Epithelial cell of esophagus (primary cell): ENCODE measurements at places on chromosomes 2 and 18.

- DNase-seq = no peak
Observed at GRCh38 chr2:3463186-3463835, 56.0 kb downstream of the ADI1 start.

DNA sequence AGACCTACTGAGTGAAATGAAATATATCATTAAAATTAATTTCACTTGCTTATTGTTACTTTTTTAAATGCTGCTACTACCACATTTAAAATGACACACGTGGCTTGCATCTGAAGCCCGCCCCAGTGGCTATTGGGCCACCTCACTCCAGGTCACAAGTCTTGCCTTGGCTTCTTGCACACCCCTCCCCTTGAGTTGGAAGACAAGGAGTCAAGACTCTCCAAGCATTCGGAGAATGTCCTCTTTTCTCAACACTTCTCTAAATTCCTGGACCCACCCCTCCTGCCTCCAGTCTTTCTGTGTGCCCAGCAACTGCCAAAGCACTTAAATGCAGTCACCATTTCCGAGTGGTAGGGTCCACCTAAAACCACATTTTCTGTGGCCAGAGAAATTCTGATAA lies 73.4 kb downstream of the ZBTB7C start:
- DNase-seq = no peak

DNA sequence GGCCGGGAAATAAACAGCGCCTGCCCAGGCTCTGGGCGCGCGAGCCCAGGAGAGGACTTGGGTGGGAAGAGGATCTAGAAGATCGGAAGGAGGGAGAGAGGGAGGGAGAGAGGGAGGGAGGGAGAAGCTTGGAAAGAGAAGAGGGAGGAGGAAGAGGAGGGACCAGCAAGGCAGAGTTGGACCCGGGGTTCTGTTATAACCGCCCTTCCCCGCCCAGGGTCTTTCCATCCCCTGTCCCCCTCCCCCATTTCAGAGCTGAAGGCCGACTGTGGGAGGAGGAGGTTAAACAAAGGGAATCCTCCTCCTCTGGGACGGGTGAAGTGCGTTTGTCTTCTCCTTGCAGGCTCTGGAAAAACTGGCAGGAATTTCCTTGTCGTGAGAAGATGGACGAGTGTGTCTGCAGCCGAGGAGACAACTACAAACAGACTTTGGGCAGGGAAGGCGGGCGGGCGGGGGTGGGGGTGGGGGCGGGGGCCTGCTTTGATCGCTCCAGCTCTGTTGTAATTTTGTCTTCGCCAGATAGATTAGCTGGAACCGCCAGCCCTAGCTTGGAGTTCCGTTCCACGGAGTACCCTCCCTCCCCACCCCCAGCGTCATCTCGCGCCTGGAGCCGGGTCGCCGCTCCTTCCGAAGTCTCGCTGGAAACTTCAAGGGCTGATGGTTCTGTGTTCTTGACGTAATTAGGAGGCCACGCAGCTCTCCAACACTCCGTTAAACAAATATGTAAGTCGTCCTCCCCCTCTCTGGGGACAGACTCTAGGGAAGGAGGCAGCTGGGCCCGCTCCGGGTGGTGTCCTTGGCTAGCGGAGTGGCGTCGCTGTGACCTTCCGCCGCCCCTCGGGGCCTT lies 6.4 kb upstream of the SP9 start:
- DNase-seq = no peak

DNA sequence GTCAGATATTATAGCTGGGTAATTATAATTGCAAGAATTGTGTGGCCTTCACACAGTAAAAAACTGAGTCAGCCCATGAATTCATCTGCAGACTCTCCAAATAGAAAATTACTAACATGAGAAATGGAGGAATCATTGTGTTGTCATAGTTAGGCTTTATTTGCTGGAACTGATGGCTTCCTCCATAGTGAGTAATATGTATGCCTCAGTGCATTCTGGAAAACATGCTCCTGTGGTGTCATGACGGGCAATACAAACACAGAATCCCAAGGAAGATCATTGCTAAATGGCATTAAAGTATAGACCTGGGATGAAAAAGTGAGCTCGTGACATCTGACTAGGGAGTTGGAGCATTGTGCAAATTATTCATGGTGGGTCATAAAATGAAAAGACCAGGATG lies 23.6 kb upstream of the NMS start:
- peak; percentile 17 for DNase-seq

DNA sequence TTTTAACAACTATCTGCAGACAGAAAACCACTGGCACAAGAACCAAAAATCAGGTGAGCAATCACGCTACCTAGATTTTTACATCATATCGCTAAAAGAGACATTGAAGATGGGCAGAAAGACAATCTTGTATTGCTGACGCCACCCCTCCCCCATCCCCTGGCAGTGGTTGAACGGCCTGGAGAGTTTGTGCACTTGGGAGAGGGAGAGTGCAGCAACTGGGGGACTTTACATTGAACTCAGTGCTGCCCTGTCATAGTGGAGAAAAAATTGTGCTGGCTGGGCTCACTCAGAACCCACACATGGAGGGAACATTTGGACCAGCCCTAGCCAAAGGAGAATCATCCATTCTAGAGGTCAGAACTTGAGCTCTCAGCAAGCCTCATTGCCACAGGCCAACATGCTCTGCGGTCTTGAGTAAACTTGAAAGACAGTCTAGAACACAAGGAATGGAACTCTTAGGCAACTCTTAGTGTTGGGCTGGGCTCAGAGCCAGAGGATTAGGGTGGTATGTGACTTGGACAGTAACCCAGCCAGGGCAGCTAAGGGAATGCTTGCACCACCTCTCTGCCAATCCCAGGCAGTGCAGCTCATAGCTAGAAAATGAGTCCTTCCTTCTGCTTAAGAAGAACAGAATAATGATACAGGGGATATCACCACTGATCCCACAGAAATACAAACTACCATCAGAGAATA lies 220.0 kb upstream of the CYP26B1 start:
- DNase-seq = peak; percentile 100

DNA sequence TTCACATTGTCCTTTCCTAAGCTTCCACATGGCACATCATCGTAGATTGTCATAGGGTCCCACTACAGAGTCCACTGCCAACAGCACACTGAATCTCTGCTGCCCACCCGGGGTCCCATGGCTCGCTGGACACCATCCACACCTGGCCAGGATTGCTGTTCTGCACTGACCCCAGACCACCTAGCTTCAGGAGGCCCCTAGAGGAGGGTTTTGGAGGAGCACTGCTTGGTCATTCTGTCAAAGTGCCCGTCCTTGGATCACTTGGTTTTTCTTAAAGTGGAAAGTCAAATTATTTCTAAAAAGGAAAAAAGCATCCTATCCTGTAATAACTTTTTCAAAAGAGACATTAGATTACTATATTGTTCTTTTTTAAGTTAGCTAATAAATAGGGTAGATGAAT lies 59.0 kb downstream of the CHRNA1 start:
- DNase-seq = no peak

DNA sequence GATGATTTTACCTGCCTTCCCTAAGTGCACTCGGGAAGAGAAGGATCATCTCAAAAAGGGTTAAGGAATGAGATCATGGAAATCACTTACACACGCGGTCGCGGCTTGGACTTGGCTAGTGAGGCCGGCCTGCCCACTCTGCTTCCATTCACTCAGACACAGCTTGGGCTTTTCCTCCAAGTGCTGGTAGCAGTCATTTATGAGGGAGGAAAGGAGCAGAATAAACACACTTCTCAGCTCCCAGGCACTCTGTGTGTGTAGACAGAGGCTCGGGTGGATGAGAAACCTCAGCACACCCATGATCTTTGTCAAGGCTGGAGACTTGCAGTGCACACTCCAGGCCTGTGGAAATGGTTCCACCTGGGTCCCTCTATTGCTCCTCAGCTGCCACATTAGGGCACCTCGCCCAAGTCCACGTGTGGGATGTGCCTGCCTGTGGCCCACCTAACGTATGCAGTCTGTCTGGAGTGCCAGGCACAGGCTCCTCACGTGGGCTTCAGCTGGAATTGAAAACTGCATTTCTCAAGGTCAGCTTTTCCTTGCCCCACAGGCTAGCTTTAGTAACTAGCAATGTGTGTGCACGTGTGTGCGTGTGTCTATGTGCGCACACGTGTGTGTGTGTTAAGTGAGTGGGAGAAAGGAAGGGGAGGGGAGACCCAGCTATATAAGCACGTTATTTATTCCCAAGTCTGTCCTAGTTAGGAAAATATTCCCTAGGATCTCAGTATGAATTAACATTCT lies 288.4 kb downstream of the SOX11 start:
- no peak for DNase-seq

GRCh38 chr2:70133491-70134322 lies 46.4 kb downstream of the PCBP1 start:
- DNase-seq = no peak

DNA sequence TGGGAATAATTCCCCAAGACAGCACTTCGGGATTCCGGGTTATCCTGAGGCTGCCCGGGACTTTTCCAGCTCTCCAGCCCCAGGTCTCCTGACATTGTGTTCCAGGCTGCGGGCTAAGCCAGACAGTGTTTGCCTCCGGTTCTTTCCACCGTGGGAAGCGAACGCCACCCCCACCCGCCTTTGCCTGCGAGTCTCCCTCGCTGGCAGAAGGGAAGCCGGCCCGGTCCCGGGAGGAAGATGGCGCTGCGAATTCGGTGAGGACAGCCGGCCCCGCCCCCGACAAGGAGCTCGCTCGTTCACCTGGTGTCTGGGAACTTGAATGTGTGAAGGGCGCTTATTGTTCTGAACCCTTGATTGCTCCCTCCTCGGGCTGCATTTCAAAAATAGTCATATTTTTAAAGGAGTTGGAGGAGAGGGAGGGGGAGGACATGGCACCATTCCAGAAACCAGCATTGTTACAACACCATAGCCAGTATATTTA lies 2.9 kb downstream of the LRATD1 start:
- DNase-seq = peak; percentile 88

DNA sequence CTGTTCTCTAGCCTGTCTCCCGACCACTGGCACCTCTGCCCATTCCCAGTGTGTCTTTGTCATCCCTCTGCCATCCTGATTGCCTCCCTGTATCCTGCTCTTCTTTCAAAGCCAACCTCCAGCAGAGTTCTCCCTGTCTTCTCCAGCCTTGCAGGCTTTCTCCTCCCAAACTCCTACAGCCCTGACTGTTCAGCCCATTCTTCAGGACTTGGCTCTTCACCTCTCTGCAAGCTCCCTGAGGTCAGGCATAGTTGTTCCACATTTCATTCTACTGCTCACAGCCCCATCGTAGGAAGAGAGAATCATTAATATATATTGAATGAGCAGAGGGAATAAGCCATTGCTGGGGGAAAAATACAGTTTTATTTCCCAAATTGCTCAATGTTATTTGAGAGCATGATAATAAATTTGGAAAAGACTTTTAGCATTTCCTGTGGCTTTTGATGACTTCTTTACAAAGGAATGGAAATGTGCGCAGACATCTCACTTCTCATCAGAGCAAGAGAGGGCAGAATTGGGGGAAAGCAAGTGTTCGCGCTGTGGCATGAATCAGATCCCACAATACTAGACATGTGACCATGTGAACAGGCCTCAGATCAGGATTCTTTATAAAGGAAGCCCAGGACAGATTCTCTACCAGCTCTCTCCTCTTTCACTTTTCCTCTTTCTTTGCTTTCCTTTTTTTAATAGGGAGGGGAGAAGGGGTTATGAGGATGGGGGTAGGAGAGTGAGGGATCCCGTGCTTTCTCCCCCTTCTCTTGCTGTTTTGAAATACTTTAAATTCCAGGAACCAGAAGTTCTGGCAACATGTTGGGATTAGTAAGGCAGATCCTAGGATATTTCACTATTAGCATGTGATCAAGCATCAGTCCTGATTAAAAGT lies 37.4 kb downstream of the EPAS1 start:
- peak; percentile 93 for DNase-seq

GRCh38 chr2:147491506-147491905 lies 353.3 kb upstream of the ACVR2A start:
- no peak for DNase-seq

DNA sequence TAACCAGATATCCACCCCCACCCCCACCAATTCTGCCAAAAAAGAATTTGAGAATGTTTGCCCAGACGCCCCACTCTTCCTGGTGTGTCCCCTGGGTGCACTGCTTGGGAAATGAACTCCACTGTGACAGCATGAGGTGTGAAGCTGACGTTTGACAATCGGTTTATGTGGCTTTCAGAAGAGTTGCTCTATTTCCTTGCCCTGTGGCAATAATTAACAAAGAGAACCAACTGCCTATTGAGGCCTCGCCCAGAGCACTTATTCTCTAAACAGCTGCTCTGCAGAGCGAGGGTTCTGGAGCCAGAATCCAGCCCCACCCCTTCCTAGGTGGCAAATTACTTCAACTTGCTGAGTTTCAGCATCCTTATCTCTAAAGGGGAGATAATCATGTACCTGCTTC lies 115.8 kb upstream of the SIX3 start:
- DNase-seq = no peak

GRCh38 chr2:238274152-238274865 lies 14.1 kb downstream of the PER2 start:
- DNase-seq = no peak

GRCh38 chr2:197713271-197713670 lies 8.1 kb downstream of the MARS2 start:
- no peak for DNase-seq

- DNase-seq = no peak
Observed at GRCh38 chr2:132562245-132562644, 107.8 kb downstream of the LYPD1 start.

DNA sequence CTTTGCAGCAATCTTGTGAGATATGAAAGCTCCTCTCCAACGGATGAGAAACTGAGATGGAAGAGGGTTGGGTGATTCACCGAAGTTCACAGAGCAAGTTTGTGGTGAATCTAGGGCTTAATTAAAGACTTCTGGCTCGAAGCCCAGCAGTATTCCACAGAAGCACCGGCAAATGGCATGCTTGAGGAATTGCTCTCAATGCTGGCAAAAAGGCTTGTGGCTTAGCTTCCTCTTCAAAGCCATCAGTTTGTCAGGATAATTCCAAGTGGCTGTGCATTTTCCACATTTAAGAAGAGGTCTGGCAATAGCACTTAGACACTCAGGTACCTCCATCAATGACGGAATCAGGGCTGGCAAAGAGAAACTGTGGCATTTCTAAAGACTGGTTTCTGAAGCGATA lies 98.7 kb upstream of the SLC66A3 start:
- peak; percentile 74 for DNase-seq

GRCh38 chr18:44922968-44923367 lies 242.3 kb downstream of the SETBP1 start:
- DNase-seq = no peak

- DNase-seq = peak; percentile 89
Observed at GRCh38 chr2:64062840-64063239, 43.6 kb upstream of the VPS54 start.

GRCh38 chr2:209917154-209917771 lies 85.2 kb upstream of the RPE start:
- DNase-seq = no peak
